ENCODE measurements at places on chromosomes 7 and 10. TPM values are rescaled to one million over a fixed set of nuclear protein-coding genes. Genes with fewer than 3 reads are reported as not detected.

ABCB8 gene
- 50.6 TPM for total RNA-seq

RARRES2 gene
- 2.2 TPM for total RNA-seq

TMEM196 gene
- not detected for total RNA-seq

ANKRD61 gene
- total RNA-seq: not detected

INA gene
- not detected for total RNA-seq

AIFM2 gene
- total RNA-seq: 9.1 TPM

NUTM2A gene
- total RNA-seq: 1.1 TPM

ICA1 gene
- 12.4 TPM for total RNA-seq

LLCFC1 gene
- not detected for total RNA-seq

TRPV5 gene
- total RNA-seq: not detected

CADPS2 gene
- total RNA-seq: 8.9 TPM

JCAD gene
- total RNA-seq: under 0.01 TPM

LRRC18 gene
- total RNA-seq: not detected

MOGAT3 gene
- not detected for total RNA-seq

C10orf67 gene
- 0.36 TPM for total RNA-seq

FIGNL1 gene
- 10.7 TPM for total RNA-seq

NME8 gene
- total RNA-seq: not detected

ADAM8 gene
- 0.33 TPM for total RNA-seq

MKI67 gene
- 43.0 TPM for total RNA-seq

LIPM gene
- total RNA-seq: not detected
